AG04449 (cell line): ENCODE measurements at places on chromosomes 2 and 18.

GRCh38 chr2:29223851-29224692 is 108.9 kb downstream of the CLIP4 start:
- DNase-seq, result no peak

DNA sequence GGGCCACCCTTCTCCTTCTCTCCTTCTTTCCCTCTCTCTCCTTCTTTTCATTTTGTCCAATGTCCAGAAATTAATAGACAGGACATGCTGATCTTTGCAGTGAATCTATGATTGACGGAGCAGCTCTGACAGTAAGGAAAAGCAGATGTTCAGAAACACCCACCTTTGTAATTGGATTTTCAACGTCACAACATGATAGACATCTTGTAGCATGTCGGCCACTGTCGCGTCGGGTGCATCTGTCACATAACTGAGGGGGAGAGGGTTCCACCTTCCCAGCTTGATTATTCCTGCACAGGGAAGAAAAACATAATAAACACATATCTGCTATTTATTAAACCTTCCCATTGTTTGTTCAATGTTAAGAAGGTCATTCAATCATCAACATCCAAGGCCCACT is 76.2 kb downstream of the SATB2 start:
- no peak for DNase-seq

GRCh38 chr2:142857256-142858164 is 20.0 kb upstream of the KYNU start:
- no peak for DNase-seq

DNA sequence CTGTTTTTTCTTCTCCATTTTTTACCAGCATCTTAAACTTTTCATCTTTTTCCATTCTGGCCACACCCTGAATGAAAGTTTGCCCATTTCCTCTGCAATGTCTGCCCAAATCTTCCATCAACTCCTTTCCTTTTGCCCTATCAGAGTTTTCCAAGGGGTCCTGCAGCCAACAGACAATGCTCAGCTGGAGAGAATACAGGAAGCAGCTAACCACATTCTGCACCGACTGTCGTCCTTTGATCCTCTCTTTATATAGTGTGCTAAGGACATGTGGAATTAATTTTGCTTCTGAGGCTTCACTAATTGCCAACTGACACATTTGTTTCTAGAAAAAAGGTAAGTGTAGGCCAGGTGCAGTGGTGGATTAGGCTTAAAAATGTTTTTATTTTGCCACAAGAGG is 50.5 kb upstream of the DLX2 start:
- DNase-seq, result no peak

GRCh38 chr2:186533717-186534116 is 47.7 kb downstream of the ZC3H15 start:
- DNase-seq, result no peak

DNA sequence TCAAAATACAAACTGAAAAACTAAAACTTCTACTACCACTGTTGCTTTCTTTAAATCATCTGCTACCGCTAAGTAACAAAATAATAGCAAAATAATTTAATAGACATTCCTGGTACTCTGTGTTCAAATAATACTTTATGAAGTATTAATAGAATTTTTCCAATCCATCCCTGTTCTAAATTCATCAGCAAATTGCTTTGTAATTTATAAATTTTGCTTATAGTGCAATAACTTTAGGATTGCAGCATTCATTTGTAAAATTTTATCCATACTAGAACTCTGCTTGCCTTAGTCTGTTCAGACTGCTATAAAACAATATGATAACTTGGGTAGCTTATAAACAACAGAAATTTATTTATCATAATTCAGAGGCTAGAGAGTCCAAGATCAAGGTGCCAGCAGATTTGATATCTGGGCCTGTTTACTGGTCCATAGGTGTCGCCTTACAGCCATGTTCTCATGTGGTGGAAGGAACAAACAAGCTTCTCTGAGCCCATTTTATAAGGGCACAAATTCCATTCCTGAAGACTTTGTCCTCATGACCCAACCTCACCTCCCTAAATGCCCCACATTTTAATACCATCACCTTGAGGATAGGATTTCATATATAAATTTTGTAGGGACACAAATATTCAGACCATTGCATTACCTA is 415.1 kb upstream of the MAP2 start:
- no peak for DNase-seq

DNA sequence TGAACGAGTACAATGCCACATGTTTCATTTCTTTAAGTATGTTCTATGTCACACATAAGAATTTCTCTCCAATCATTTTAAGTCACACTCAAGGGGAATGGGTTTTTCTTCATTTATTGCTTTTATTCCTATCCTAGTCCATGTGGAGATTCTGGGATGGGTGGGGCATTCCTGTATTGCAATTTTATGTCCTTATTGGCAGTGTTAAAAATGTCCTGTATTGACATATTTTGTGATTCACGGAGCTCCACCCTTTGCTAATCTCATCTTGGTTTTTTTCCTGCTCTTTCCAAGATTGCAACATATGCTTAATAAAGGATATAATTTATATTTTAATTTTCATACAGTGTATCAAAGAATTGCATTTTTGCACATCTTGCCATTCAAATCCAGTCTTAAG is 3.4 kb upstream of the TNFAIP6 start:
- DNase-seq, result no peak

GRCh38 chr18:53909668-53910067 is 314.8 kb downstream of the MBD2 start:
- no peak for DNase-seq

DNA sequence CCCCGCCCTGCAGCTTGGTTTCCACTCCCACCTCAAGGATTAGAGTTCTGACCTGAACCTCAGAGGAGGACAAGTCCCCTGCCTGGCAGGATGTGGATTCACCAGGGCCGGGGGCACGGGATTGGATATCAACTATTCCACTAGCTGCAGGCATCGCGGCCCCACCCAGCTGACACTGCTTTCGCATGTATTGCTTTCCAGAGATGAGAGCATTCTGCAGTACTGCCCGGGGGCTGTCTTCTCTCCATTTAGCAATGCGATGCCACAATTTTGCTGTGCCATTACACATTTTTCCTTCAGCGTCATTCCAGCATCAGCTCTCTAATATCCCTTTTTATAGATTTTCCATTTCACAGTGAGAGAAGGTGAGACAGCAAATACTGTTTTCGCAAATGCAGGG is 42.0 kb downstream of the CTIF start:
- no peak for DNase-seq

DNA sequence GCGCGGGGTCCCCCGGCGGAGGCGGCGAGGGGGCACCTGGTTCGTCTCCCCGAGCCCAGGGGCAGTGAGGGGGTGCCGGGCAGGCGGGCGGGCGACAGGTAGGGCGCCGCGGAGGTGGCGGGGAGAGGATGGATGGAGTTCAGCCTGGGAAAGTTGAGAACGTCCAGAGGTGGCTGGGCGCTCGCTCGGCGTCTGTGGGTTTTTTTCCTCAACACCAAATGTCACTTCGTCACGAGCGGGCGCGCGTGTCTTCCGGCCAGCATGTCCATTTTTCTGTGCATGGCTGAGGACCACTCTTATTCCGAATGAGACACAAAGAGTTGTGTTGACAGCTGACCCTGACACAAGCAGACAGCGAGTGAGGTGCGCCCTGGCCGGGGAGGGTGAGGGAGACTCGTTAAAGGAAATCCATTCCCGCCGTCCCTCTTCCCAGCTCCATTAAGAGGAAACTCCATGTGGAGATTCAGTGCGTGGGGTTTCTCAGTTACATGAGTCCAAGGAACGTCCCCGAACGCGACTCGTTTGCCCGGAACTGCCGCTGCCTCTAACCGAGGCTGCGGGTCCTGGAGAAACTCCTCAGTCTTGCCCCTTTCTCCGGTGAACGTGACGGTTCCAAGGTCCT is 859 bp downstream of the GREB1L start:
- DNase-seq, result no peak

DNA sequence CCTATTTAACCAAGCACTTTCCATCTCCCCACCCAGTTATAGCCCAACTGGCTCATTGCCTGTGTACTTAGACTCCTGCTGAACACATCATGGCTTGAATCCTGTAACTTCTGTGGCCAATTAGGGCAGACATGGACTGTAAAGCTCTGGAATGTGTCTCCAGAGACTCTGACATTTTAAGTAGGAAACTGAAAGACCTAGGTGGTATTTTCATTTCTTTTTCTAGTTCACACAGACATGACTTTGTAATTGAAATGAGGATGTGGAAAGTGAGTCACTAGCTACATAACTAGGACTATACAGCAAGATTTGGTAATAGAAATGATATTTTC is 12.2 kb downstream of the DOK1 start:
- peak; percentile 97 for DNase-seq

DNA sequence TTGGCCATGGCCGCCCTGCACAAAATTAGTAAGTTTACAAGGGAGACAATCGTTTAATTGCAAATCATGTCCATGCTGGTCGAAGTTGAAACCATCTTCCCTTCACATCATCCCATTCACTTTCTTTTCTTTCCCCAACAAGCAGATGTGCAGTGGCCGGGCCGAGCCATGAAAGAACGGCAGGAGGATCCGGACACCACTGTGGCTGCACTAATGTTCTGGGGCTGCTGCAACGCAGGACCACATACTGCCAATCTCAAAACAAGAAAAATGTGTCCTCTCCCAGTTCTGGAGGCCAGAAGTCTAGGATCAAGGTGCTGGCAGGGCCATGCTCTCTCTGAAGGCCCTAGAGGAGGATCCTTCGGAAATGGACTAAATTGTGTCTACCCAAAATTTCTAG is 227.4 kb upstream of the MYT1L start:
- no peak for DNase-seq

DNA sequence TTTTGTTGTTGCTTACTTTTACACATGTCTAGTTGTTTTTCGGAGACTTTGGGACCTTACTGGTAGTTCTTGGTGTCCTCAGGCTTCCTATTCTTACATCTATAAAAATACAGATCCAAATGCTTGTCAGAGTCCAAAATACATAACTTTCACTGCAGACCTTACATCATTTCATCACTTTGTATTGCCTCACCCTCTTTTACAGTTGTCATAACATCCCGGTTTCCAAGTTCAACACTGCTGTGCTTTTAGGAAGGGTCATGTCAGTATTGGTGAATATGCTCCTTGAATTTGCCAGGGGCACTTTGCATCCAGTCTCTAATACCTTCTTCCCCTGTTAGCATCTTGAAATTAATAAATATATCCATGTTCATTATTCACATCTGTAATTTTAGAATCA is 518.2 kb upstream of the RAB12 start:
- no peak for DNase-seq

DNA sequence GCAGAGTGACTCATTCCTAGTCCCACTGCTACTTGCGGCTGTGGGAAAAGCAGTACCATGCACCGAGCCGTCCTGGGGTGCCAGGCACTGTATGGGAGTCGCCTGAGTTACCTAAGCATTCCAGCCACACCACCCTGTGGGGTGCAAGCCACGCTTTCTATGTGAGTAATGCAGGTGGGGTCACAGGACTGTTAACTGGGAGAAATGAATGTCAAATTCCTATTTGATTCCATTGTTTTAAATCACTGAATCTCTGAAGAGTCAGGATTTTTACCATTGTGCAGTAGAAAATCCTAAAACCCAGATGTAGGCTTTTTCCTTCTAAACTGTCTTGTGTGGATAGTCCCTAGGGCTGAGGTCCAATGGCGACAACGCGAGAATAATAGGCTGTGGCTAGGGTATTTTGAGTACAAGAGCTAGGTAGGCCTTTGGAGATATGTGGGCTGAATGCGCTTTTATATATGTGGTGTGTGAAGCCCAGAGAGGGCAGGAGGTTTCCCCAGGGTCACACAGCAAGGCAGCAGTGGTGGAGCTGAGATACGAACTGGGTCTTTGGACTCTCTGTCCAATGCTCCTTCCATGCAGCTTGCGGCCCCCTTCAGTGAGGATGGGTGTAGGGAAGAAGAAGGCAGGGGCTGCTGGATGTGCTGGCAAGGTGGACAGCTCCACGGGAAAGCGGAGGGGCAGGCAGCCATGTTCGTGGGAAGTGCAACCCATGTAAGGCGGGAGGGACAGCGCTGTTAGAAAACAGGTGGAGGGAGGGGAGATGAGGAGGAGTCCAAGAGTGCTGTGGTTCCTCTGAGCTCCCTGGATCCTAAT is 83.2 kb downstream of the DDX1 start:
- DNase-seq, result no peak

DNA sequence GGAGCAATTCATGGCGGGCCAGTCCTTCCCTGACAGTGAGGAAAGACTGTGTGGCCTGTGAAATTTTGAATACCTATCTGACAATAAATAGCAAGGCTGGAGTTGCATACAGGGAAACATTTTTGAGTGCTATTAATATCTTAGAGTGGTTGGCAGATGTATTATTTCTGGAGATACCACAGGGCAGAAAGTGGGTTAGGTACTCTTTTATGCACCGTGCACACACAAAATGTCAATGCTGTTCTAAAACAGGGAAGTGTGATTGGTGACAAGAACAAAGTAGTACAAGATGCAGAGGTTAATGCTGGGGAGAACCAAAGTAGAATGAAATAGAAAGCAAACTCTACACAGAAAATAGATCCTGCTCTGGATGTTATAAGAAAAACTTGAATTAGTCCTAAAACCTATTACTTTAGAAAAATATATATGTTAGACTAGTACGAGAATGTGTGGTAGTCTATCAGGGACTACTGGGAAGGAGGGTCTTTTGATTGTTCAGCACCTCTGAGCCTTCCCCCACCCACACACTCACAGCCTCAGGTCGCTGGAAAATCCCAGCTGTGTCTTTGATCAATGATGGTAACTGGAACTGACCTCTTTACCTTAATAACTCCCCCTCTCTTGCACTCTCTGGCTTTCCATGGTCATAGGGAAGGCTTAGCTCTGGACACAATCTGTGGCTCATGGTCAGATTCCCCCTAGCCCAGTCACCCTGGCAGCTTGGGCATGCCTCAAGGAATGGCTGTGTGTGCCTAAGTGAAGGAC is 58.2 kb downstream of the SERPINB8 start:
- DNase-seq, result no peak

DNA sequence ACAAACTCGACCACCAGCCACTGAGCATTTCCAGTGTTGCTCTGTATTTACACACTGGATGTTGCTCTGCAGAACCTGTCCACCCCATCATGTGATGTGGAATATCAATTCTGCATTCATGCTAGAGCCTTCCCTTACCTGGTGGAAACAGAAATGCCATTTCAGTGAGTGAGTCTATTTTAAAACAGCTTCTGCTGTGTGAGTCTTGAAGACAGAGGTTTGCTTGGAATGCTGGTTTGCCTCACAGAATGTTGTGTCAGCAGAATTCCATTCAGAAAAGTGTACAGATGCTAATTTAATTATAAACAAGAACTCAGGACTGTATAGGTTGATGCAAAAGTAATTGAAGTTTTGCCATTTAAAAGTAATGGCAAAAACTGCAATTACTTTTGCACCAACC is 118.3 kb downstream of the MAP3K20 start:
- DNase-seq, result no peak

GRCh38 chr18:26436176-26437051 is 111.9 kb downstream of the KCTD1 start:
- DNase-seq, result peak; percentile 54

GRCh38 chr18:48132797-48133655 is 202.6 kb upstream of the SMAD2 start:
- no peak for DNase-seq

DNA sequence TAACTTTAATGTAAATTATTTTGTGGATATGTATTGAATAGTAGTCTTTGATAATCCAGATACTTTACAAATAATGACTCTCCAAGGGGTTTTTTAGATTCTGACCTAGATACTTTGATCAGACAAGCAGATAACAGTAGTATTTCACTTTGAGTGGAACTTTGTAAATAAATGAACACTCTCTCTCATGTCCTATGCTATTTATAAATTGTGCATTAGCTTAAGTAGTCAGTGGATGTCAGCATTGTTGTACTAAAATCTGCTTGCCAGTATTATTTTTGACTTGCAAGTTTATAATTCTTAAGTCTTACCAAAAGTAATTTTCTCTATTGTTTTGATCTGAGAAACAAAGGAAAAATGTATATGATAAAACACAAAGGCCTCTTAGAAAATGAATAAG is 1113.1 kb upstream of the NRXN1 start:
- no peak for DNase-seq
